ENCODE measurements at places on chromosomes 1 and 21. TPM values are rescaled to one million over a fixed set of nuclear protein-coding genes. Genes with fewer than 3 reads are reported as not detected.

Gene LDLRAD1
- polyA plus RNA-seq = 0.07 TPM

Gene DENND2D
- 22.6 TPM for polyA plus RNA-seq

Gene CDA
- polyA plus RNA-seq = 5.7 TPM

DNA sequence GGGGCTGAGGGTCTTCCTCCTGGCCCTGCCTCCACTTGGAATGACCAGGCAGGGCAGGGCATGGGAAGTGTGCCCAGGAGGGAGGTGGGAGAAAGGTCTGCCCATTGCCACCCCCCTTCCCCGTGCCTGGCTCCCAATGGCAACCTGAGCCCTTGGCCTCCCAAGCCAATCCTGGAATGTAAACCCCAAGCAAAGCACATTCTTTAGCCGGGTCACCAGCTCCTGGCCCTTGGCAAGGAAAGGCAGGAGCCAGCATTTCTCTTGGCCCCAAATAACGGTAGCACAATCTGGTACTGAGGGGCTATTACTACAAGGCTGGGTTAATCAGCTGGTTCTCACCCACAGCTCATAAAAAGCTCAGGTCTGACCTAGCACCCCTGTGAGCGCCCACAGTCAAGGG lies 6.9 kb upstream of the NUAK2 start:
- DNase-seq = no peak

DNA sequence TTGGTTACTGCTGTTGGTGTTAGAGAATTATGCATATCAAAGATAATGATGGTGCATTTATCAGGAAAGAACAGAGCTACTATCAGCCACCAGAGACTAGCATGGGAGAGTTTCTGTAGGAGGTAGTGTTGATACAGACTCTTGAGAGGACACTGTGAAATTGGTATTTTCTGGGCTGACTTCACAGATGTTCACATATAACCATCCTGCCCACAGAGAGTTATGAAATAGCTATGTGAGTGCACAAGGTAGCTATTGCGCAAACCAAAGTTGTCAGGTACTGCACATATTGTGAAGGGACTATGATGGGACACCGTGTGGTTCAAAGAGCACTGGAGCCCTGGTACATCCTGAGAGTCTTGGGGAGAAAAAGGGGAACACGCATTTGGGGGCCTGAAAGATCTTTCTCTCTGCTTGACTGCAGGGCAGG lies 1.4 kb upstream of the TLCD4 start:
- DNase-seq = no peak

DNA sequence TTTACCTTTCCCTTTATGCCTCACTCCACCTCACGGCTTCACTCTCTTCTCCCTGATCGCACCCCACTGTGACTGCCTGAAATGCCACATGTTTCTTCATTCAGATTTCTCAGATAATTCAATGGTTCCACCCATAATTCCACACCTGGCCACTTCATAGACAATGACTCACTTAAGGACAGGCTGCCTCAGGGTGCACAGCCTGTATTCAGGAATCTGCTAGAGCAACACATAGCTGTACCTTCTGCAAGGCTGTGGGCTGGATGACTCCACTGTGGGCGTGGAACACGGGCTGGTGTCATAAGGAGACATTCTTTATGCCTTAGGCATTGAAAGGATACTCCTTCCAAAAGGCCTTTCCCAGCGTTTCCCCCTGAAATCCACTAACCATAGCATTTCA lies 36.1 kb downstream of the L1TD1 start:
- no peak for DNase-seq

DNA sequence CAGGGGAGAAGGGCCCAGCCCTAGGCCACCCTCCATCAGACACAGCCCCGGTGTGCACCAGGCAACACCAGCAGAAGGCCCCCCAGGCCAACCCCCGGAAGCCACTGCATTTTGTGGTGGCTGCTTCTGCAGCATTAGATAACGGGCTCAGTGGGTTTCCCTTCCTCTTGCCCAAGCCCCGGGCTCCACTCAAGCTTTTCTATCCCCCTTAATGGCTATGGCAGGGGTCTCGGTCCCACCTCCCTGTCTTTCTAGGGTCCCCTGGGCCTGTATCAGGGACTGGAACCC lies 18.9 kb downstream of the C1orf174 start:
- no peak for DNase-seq

Gene GUCA2A
- polyA plus RNA-seq = not detected

GRCh38 chr1:242523719-242524570 lies 552 bp downstream of the PLD5 start:
- no peak for DNase-seq

Gene C1orf141
- polyA plus RNA-seq = 0.26 TPM

- DNase-seq = no peak
These were observed 5.2 kb downstream of the YARS1 start for GRCh38 chr1:32811917-32812316.

DNA sequence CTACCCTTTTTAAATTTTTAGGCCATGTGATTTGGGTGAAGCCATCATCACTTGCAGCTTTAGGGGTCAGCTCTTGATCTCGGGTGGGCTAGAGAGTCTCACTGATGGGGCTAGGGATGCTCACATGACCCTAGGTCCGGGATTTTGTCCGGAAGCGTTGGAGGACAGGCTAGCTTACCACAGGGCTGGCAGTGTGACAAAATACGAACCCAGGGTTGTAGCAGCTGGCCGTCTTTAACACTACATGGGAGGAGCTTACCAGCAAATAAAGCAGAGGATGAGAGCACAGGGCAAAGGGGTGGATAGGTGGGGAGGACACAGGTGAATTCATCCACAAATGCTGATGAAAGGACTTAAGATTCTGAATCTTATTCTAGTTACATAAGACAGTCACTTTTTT lies 21.9 kb downstream of the GPR161 start:
- no peak for DNase-seq

Gene PTAFR
- polyA plus RNA-seq = 2.7 TPM

Gene TCHHL1
- not detected for polyA plus RNA-seq

DNA sequence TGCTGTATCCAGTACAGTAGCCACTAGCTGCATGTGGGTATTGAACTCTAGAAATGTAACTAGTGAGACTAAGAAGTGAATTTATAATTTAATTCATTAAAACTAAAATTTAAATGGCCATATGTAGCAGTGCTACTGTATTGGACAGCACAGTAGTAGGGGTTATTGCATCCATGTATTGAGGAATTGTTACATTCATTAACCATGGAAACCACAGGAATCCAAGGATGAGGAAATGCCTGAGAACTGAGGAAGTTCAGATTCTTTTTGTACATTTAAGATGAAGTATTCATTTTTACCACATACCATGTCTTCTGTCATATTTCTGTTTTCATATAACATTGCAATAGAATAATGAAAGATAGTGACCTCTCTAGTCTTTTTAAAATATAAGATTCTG lies 2.6 kb downstream of the MTF2 start:
- no peak for DNase-seq

Gene AGO1
- 18.5 TPM for polyA plus RNA-seq

GRCh38 chr1:212498283-212499040 lies 65.7 kb downstream of the NENF start:
- DNase-seq = no peak

Gene C1orf94
- not detected for polyA plus RNA-seq

Gene IGSF5
- polyA plus RNA-seq = 1.1 TPM

GRCh38 chr1:241163363-241163762 lies 193.6 kb downstream of the RGS7 start:
- DNase-seq = no peak

GRCh38 chr1:182348961-182349747 lies 42.4 kb downstream of the GLUL start:
- no peak for DNase-seq

DNA sequence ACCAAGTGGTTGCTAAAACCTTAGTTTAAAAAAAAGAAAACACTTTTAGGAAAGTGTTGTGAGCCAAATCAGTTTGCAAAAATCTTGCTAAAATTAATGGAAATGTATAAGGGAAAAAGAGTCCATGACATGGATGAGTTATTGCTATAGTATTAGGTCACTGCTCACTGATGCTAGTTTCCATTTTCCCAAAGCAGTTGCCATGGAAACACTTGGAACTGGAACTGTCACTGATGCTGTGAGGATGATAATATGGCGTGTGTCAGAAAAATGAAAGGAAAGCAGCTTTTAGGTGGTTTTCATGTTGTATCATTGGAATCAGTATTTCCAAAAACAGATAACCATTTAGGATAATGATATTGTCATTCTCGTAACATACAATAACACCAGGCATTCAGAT lies 104.4 kb downstream of the PHTF1 start:
- no peak for DNase-seq

GRCh38 chr1:178224358-178224757 lies 130.5 kb downstream of the RASAL2 start:
- no peak for DNase-seq

DNA sequence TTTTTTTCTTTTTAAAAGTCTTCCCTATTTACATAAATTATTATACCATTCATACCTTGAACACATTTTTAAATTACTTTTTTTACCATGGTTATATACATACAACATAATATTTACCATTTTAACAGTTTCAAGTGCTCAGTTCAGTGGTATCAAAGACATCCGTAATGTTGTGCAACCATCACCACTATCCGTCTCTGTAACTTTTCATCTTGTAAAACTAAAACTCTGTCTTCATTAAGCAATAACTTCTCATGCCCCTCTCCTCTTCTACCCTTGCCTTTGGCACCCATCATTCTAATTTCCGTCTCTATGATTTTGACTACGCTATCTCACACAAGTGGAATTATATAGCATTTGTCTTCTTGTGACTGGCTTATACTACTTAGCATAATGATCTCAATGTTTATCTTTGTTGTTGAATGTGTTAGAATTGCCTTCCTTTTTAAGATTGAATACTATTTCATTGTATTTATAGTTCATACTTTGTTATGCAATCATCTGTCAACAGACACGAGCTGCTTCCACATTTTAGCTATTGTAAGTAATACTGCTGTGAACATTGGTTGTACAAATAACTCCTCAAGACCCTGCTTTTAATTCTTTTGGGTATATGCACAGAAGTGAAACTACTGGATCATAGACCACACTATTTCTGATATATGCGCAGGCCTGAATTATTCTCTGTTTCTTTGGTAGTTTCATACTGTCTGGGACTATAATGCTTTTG lies 689.5 kb upstream of the NCAM2 start:
- DNase-seq = no peak

- no peak for DNase-seq
These were observed 34.5 kb upstream of the LBR start for GRCh38 chr1:225462429-225462713.

Gene SPRR2F
- polyA plus RNA-seq = not detected

DNA sequence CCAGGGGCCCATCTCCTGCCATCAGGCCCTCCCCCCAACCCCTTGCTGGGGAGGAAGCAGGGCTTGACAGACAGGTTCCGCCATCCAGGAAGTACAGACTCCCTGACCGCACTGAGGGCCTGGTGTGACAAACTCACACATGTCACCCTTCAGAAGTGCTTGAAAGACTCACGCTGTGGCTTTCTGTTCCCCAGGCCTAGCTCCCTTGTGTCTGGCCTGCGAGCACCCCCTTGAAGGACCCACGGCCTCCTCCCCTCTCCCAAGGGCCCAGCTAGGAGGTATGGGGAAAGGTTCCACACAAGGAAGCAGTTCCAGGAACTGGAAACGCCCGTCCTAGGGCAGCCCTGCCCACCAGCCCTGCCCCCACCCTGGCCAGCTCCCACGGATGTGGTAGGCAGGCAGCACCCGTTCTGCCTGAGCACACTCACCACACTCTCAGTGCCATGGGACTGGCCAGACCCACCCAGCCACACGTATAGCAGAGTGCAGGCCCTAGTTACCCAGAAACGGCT lies 26.7 kb downstream of the SLC2A1 start:
- DNase-seq = peak; percentile 50

GRCh38 chr1:38586993-38587646 lies 272.5 kb downstream of the RRAGC start:
- DNase-seq = no peak

DNA sequence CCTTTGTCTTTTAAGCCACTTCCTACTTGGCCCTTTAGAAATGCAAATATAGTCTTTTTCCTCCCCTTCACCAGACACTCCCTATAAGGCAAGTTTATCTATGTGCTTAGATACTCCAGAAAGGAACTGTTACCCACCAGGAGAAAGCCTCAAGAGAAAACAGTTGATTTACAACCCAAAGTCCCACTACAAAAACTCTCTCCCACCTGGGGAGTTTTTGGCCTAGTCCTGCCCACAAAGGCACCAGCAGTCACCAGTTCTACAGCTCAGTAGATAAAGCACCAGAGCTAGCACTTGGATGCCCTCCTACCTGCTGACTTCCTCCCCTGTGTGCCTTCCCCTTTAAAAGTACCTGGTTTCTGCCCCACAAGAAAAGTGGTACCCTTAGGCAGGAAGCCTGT lies 27.7 kb upstream of the HAO2 start:
- DNase-seq = no peak

DNA sequence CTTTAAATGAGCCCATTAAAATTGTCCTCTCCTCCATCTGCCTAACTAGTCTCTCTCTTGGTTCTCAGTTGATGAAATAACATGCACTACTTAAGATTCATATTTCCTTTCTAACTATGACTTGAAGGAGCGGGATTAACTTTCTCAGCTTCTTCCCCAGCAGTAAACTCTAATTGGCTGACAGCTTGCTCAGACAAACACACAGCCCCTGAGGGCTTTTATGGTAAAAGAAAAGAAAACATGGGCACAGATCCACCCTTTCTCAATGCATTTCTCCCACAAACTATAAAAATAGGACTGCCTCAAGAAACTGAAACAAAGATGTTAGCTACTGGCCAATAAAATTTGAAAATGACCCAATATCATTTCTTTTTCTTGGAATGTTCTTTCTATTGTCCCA lies 703.1 kb downstream of the ADGRL2 start:
- no peak for DNase-seq

DNA sequence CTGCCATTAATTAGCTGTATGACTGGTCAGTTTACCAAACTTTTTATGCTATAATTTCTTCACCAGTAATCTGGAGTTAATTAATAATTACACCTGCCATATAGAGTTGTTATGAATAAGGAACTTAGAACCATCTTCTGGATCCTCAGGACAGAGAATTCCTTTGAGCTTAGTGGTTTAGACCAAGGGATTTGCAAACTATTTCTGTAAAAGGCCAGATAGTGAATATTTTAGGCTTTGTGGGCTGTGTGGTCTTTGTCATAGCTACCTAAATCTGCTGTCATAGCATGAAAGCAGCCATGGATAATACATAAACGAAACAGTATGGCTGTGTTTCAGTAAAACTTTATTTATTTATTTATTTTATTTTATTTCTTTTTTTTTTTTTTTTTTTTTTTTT lies 9.0 kb downstream of the TIMM17A start:
- DNase-seq = no peak

Gene GPATCH4
- 36.2 TPM for polyA plus RNA-seq

Gene TAS1R1
- polyA plus RNA-seq = 0.29 TPM

DNA sequence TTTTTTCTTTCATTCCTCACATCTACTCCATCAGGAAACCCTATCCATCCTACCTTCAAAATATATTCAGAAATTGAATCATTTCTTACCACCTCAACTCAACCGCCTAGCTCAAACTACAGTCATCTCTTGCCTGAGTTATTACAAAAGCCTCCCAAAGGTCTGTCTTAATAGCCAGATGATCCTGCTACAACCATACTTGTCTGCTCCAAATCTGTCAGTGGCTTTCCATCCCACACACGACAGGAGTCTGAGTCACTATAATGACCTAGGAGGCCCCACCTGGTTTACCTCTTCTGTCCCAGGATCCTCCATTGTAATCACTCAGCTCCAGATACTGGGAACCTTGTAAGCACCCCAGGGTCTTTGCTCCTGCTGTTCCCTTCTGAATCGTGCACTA lies 37.1 kb upstream of the IL12RB2 start:
- no peak for DNase-seq

Gene NEXN
- polyA plus RNA-seq = 10.8 TPM

- DNase-seq = no peak
These were observed 16.0 kb downstream of the ZNF697 start for GRCh38 chr1:119632103-119632490.

All from renal cortex interstitium (tissue), 15 donors.